ENCODE measurements at places on chromosomes 3 and 15.
A peak's percentile ranks its signal among the peaks of the same experiment; 100 is the strongest.

DNA sequence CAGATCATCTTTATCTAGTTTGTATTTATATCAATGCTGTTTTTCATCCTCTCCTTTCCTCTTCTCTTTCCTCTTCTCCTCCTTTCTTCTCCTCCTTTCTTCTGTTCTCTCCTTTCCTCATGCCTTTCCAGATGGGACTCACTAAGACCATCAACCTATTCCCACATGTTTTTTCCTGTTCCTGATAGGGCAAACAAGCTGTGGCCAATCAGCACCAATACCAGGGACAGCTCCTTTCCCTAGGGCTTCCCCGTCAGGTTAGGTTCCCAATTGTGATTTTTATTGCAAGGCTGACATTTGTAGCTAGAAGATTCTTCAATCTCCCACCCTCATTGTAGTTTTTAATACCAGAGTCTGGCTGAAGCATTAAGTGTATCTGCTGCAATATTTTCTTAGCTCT is 76.3 kb upstream of the COL8A1 start:
- DNase-seq: peak; percentile 69

- no peak for DNase-seq
These were observed 16.7 kb upstream of the EIF1B start for GRCh38 chr3:40292637-40293349.

DNA sequence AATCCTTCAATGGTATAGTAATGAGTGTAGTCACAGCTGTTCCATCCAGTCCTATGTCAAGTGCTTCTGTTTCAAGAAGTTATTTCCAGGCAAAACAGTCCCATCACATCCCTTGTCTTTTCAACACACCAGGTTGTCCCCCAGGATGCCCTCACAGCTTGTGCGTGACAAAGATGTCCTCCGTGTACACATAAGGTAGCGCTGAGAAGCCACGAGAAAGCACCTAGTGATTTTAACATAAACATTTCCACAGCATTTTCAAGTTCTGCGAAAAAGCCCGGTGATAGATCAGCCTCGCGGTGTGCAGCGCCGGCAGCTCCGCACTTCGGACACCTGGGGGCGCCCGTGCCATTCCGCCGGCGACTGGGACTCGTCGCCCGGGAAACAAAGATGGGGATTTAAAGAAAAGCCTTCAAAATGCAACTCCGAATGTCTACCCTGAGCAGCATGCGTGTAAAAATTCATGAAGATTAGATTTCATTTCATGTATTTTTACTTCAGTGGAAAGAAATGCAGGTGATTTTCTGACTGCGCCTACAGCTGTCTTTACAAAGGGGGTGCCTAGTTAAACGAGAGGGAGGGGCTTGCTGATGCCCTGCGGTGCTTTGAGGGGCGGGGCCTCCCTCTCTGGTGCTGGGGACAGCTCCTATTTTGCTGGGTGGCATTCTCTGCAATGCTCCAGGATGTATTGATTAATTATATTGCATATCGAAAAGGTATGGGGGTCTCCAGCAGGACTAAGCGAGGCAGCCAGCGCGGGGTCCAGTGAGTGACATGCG is 49.9 kb downstream of the KY start:
- DNase-seq: peak; percentile 70

GRCh38 chr3:33419948-33420347 is 20.3 kb downstream of the UBP1 start:
- no peak for DNase-seq

GRCh38 chr3:25719321-25719720 is 54.6 kb upstream of the TOP2B start:
- DNase-seq: no peak

DNA sequence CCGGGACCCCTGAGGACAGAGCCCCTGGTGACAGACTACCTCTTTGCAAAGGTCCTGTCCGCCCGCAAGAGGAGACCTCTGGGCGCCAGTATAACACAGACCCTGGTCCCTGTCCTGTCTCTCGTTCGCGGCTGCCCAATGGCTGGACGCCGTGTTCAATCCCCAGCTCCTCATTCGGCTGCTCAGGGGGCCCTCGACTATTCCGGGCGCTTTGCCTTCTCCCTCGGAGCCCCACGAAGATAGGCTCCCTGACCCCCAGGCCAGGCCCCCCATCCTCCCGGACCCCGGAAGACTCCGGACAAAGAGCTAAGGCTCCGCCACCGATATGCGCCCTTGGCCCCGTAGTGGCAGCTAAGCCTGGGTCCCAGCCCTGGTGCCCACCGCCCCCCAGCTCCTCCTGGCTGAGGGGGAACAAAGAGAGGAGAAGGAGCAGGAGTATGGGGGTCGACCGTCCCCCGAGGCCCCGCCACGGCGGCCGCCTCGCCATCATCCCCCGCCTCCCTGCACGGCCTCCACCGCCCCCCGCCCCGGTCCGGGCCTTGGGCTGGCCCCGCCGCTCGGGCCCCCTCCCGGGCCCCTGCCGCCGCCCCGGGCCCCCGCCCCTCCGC is 437 bp downstream of the CELSR3 start:
- DNase-seq: no peak

GRCh38 chr15:101123222-101123910 is 128.5 kb downstream of the CHSY1 start:
- peak; percentile 63 for DNase-seq

- DNase-seq: no peak
These were observed 96.3 kb upstream of the SLC6A6 start for GRCh38 chr3:14306142-14306541.

DNA sequence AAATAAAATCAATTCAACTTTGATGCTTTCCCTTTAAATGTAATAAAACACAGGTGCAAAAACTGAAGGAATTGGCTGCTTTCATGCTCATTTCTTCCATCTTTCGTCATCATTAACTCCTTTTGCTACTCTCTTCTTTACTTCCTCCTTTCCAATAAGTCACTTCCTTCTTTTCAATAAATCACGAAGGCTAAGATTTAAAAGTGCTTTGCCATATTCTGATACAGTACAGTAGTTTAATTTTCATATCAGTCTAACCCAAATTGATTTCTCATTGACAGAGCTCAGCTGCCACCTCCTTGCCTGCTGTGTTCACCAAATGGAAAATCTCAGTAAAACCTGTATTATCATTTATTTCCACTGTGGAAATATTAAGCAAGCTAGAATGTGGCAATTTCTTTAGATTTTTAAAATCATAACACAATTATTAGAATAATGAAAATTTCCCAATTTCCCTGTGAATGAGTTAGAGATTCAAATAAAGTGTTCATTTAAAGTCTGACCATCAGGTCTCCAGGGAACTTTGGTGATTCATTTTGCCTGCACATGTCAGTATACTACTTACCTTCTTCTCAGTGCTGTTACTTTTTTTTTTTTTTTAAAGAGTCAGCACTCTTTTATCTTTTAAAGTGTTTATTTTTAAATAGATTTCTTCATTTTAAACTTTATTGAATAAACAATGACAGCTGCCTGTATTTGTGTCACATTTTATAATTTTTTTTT is 41.6 kb downstream of the NANOGP8 start:
- DNase-seq: no peak

- no peak for DNase-seq
These were observed 260.6 kb downstream of the MEX3B start for GRCh38 chr15:81785181-81785580.

GRCh38 chr3:50338965-50339364 is 1.7 kb downstream of the RASSF1 start:
- DNase-seq: no peak

DNA sequence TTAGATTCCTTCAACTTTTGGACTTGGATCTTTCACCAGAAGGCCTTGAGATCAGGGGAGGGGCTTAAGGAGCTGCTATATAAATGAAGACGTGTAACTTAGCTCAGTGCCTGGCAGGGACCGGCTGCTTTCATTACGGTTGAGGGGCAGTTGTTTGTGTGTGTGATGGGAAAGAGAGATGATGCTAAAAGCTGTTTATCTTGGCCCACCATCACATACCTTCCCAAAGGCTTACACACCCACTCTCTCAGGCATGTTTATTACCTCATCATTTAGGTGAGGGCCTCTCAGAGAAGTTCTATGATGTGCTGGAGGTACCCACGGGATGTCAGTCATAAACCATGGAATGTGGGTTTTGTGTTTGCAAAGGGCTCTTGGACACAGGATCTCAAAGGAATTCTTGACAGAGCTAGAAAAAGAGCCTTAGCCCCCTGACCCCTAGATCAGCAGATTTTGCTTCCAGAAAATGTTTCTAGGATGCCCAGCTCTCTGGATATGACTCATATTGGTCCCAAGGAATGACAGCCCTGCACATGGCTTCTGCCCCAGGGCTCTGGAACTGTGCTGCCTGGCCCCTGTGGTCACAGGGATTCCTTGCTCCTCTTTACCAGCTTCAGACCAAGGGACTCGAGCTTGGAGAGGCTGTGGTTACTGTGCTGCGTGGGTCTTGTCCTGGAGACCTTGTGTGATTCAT is 15.9 kb upstream of the SMAD3 start:
- DNase-seq: peak; percentile 75

DNA sequence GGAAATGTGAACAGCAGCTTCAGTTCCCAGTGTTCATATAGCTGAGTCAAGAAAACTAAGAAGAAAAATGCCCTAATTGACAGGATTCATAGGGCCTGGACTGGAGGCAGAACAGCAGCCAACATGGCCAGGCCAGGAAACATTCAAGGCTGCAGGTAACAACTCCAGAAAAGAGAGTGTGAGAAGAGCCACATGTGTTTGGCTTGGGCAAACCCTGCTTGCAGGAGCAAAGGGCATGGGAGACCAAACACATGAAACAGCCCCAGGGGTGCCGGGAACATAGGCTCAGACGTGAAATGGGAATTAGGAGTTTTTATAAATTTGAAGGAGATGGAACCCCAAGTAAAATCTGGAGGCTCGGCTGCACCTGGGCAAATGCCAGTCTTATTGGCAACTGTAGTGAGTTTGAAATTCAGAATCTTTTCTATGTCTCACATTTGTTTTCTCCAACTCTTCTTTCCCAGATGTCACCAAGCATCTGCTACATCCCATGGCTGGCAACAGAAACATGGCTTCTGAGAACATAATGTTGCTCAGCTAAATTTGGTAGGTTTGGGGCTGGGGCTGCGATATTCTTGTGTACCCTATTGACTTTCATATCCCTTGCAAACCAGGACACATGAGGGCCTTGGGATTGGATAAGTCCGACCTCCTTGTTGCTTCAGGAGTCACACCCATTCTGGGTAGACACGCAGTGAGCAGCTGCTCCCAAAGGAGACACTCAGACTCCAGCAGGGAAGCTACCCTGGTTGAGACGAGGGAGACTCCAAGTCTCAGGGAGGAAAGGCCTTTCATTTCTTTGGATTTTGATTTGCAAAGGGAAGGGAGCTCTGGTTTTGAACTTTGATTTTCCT is 98.9 kb upstream of the CLSTN2 start:
- no peak for DNase-seq

DNA sequence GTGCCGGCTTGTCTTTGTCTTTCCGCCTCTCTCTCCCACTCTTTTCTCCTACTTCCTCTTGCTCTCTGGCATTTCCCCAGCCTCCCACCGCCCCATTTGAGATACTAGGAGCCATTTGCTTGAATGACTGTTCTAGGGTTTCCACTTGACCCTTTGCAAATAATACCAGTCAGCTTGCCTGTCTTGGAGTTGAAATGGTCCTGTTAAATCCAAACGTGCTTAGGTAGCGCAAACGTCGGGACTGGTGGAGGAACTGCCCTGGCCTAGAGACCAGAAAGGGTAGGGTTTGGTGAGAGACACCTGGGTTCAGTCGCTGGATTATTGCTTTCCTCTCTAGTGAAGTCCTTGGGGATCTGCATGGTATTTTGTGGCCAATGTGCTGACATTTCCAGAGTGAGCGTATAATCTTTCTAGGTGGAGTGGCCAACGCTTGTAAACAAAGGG is 10.6 kb downstream of the ZIC1 start:
- DNase-seq: no peak

- DNase-seq: no peak
These were observed 161.1 kb downstream of the TP63 start for GRCh38 chr3:189792046-189792929.

DNA sequence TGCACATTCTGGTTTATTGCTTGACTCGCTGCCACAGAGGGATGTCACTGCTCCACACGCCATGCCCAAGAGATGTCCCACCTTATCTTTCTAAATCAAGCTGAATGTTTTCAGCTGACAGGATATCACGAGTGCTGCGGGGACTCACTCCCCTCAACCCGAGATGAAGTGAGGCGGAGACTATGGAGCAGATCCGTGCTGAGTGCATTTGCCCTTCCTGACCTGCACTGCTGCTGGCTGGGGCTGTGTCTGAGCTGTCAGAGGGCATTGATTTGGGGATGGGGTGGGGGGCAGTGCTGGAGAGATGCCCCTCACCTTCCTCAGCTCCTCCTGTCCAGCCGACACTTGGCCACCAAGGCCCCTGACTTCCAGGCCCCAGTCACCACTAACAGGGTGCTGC is 40.5 kb upstream of the CSPG4 start:
- no peak for DNase-seq

- no peak for DNase-seq
These were observed 73.0 kb upstream of the ADPGK start for GRCh38 chr15:72856549-72857040.

DNA sequence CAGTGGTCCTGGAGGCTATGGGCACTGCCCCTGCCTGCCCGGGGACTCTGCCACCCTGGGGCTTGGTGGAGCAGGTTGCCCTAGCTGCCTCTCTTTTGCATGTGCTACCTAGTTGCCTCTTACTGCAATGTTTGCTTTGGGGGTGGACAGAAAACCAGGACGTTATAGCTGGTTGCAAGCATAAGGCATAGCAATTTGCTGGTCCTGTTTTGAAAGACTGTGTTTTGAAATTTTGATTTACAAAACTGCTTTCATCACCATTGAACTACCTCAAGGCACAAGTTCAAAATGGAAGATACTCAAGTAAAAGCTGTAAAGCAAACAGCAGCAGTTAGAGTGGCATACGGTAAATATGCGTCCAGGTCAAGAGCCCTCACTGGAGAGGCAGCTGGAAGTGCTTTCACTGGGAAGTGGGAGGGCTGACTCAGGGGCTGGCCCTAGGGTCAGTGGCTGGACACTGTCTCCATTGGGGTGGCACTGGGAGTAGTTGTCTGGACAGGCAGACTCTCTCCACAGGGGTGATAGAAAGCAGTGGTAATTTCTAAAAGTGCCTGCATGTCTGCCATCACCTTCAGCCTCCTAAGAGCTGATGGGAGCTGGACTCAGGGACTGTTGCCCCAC is 138.1 kb downstream of the CHDH start:
- no peak for DNase-seq

DNA sequence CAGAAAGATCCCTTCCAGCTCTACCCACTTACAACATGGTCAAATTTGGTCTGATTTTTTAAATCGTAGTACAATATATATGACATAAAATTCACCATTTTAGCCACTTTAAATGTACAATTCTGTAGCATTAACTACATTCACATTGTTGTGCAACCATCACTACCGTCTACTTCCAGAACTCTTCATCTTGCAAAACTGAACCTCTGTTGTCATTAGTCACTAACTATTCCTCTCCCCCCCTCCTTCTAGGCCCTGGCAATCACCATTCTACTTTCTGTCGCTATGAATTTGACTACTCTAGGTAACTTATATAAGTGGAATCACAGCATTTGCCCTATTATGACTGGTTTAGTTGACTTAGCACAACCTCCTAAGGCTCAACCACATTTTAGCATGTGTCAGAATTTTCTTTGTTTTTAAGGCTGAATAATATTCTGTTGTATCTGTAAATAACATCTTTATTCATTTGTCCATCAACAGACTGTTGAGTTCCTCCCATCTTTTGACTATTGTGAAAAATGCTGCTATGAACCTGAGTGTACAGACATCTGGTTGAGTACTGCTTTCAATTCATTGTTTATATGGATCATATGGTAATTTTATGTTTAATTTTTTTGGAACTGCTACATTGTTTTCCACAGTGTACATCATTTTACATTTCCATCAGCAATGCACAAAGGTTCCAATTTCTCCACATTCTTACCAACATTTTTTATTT is 35.5 kb upstream of the CCR2 start:
- DNase-seq: no peak

All from fibroblast of pulmonary artery (primary cell).